A172 (cell line): ENCODE measurements at places on chromosomes 3 and 15.

DNA sequence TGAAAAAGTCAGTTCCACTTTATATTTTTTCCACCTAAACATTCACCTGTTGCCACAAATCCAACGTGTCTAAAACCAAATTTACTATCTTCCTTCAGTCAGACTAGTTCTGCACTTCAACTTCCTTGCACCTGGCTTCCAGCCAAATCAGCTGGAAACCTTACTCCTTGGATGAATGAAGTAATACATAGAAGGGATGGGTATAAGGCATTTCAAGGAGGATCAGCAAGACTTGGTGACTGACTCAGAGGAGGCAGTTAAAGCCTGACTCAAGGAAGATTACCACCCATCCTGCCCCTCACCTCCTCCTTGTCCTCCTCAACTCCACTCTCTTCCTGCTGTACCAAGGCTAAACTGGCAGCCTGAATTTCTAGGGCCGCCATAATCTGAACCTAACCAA lies 37.1 kb downstream of the QTRT2 start:
- peak; percentile 67 for DNase-seq

GRCh38 chr3:19596408-19596807 lies 337.6 kb downstream of the EFHB start:
- no peak for DNase-seq

DNA sequence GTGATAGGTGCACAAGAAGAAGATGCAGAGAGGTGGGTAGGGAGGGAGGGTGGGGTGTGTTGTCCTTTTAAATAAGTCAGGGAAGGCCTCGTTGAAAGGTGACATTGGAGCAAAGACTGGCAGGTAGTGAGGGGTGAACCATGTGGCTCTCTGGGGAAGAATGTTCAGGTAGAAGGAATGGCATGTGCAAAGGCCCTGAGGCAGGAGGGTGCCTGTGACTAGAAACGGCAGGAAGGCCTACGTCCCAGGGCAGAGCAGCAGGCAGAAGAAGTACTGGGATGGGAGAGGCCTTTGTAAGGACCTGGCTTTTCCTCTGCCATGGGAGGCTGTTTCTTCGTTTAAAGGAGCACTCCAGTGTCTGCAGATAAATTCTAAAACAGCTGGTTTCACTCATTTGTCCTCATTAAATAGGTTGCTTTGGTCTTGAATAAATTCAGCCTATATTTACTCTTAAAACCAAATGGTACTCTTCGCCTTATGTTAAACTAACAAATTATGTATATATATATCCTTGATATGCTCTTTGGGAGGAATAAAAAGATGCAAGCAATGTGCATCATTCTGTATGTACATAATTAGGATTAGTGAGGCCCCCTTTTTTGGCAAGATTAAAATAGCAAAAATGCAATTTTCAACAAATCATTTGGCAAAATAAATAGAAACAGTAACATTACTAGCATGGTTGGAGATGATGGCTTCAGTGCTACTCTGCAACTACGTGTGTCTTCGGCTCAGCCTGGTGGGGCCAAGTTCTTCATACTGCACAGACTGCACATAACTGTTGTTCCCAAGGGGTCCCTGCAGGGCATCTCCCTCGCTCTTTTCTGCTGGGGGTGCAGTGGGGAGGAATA lies 151.4 kb downstream of the KLF13 start:
- DNase-seq: no peak

GRCh38 chr15:59200560-59200959 lies 6.1 kb upstream of the LDHAL6B start:
- peak; percentile 66 for DNase-seq

DNA sequence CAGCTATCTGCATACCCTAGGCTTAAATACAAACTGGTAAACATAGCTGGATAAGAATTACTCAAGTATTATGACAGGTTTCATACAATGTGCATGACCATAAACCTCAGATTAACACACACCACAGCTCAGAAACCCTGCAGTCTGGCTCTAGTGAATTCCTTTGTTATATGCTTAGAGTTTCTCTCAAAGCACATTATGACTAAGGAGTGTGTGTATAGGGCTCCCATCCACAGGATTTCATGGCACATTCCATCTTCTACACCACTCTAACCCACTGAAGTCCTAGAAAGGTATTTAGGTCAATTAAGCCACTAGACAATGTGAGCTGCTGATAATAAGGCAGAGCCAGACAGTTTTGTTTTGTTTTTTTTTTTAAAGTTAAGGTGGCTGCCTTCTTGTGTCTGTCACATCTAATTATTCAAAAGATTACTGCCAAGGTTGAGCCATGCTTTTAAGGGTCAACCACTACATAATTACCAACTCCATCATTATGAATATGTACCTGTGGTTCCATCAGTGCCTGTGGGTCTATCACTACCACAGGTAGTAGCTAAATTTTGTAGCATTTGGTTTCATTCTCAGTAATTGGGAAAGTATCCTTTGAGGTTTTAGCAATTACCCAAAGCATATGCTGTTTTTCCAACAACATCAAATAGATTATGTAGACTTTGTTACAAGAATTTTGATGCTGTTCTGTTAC lies 107.0 kb downstream of the ALCAM start:
- DNase-seq: peak; percentile 14

DNA sequence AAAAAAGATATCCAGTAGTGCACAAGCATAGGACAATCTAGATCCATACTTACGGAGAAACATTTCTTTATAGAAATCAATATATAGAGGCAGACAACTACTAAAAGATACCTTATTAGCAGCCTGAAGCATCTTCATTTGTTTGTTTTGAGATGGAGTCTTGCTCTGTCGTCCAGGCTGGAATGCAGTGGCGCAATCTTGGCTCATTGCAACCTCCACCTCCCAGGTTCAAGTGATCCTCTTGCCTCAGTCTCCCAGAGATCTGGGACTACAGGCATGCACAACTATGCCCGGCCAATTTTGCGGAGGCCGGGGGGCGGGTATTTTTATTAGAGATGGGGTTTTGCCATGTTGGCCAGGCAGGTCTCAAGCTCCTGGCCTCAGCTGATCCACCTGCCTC lies 18.3 kb upstream of the SLMAP start:
- no peak for DNase-seq

DNA sequence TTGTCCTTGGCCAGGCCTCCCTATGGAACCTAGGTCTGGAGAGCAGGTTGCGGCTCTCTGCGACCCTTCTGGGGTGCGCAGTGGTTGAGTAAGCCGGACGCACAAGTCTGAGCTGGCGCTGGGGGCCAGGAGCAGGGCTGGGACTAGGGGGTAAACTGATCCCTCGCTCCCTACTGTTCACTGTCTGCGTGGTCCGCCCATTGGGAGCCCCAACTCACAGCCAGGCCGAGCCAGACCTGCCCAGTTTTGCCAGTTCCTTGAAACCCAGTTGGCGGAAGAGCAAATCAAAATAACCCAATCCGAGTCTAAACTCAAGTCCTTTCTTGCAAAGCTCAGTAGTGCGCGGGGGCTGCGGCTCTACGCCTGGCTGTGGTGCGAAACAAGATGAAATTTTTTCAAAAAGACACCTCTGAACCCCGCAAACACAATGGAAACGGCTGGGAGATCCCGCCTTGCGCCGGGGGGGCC lies 17.5 kb downstream of the RGMA start:
- DNase-seq: no peak

- DNase-seq: no peak
These were observed 58.6 kb downstream of the CACNA2D3 start for GRCh38 chr3:54180921-54181320.

- no peak for DNase-seq
These were observed 46.9 kb downstream of the FAM43A start for GRCh38 chr3:194732617-194733016.

- no peak for DNase-seq
These were observed 1.4 kb upstream of the CIDEC start for GRCh38 chr3:9881441-9881840.

GRCh38 chr15:88748081-88748480 lies 55.2 kb upstream of the ACAN start:
- no peak for DNase-seq

DNA sequence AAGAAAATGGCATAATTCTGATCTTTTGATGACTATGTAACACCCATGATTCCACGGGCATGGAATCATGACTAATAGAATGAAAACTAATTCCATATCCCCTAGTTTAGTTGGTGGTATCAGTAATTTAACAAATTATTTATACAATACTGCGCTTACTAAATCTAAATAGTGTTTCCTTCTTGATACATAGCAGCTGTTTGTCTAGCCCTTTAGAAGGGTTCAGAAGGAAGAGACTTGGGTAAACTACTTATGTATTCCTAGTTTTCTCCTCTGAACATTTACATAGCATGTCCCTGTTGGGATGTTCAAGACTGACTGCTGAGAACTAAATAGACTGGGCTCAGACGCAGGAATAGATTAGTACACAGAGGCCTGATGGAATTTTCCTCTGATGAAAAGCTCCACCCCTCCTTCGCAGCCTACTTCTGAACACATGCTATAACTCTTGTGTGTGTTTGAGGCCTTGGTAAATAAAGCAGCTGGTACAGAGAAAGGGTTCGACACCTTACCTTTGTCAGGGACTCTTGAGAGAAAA lies 330.6 kb upstream of the LMCD1 start:
- DNase-seq: no peak

DNA sequence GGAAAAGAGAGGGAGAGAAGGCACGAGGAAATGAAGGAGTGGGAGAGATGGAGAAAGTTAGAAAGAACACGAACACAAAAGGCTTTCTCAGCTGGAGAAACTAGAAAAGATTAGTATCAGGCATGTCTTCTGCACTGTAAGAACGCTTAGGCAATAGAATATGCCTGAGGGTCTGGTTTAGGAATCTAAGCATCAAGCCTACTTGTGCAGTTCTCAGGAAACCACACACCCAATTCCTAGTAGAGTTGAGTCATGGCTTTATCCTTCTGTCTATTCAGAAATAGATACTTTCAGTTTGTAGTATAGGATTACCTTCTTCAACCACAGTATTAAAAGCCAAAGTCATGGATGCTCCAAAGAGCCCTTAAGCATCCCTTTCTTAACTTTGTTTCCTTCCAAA lies 969.4 kb downstream of the NTRK3 start:
- peak; percentile 55 for DNase-seq

- no peak for DNase-seq
These were observed 40.6 kb upstream of the CSTA start for GRCh38 chr3:122284486-122284885.

- DNase-seq: no peak
These were observed 52.2 kb upstream of the HES1 start for GRCh38 chr3:194083637-194084224.

DNA sequence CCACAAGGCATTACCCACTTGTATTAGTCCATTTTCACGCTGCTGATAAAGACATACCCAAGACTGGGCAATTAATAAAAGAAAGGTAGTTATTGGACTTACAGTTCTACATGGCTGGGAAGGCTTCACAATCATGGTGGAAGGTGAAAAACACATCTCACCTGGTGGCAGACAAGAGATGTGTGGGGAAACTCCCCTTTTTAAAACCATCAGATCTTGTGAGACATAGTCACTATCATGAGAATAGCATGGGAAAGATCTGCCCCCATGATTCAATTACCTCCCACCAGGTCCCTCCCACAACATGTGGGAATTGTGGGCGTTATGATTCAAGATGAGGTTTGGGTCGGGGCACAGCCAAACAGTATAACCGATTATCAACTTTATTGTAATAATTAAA lies 17.0 kb upstream of the CMC1 start:
- DNase-seq: no peak

- no peak for DNase-seq
These were observed at the start of gene BHLHE40 for GRCh38 chr3:4979428-4980228. TSS of gene BHLHE40 (plus strand) at chr3:4979437. CDS start at chr3:4979719, 282 bp downstream.

GRCh38 chr3:23166276-23166675 lies 36.9 kb upstream of the UBE2E2 start:
- DNase-seq: no peak

GRCh38 chr3:162538491-162538890 lies 1041.9 kb downstream of the OTOL1 start:
- no peak for DNase-seq

DNA sequence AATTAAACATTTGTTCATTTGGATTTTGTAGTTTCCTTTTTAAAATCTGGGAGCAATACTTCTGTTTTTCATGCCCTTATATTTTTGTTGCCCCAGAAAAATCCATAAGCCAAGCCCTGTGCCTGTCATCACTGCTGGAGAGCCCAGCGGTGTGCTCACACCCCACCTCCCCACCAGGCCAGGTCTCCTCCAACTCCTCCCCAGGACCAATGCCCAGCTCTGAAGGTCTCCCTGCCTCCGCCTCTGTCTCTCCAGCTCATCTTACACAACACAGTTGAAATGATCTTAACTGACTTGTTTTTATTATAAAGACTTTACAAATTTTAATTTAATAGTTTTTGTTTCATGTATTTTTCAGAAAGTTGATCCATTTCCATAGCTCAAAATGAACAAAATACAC lies 66.4 kb downstream of the RHCG start:
- DNase-seq: no peak

DNA sequence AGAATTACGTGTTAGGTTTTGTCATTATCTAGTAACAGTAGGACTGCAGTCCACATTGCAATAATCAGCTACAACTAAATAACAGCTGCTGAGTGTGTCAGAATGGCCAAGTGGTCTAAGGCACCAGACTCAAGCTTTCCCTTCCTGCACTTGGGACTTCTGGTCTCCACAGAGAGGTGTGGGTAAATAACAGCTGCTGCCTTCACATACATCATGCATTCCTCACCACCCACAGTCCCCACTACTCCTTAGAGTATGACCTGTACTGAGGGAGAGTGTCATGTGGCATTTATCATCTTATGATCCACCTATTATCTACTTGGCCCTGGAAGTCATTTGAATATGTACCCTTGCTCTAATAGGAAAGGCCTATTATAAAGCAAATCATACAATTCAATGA lies 22.2 kb upstream of the ZMAT3 start:
- DNase-seq: peak; percentile 34

- DNase-seq: no peak
These were observed 706.2 kb downstream of the GRM7 start for GRCh38 chr3:7567160-7567559.

DNA sequence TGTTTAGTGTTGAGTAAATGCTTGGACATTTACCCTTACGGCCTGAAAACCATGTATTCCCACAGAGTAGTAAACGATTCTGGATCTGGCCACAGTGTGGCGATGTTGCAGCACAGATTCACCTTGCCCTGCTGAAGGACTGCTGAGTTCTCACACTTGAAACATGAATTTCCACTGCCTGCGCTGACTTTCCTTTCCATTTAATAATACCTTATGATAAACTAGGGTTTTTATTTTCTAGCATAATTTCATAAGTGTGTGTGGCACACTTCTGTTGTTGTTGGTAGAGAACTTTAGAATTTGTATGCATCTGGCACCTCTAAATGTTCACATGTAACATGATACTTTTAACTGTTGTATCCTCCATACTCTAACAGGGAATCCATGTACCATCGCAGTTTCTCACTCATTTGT lies 53.9 kb downstream of the C3orf38 start:
- peak; percentile 66 for DNase-seq

- DNase-seq: no peak
These were observed 60.7 kb downstream of the ZNF621 start for GRCh38 chr3:40585381-40586016.
